ENCODE measurements at places on chromosomes 5 and 9.

DNA sequence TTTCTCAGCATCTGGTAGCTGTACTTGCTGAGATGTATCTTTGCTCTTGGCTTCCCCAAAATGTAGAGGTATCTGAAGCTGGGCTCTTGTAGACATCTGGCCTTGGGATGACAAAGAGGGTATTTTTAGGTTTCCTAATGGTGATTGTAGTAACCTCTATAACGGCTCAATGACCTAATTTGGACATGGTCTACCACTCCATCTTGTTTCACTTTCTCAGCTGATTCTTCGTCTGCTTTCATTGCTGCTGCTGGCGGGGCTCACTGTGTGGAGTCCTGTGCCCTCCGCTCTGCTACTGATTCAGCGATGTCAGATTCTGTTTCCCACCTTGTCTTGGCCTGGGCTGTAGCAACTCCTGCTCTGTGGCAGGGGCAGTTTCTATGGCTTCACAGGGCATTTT lies 12.7 kb upstream of the MARCHF11 start:
- no peak for DNase-seq

DNA sequence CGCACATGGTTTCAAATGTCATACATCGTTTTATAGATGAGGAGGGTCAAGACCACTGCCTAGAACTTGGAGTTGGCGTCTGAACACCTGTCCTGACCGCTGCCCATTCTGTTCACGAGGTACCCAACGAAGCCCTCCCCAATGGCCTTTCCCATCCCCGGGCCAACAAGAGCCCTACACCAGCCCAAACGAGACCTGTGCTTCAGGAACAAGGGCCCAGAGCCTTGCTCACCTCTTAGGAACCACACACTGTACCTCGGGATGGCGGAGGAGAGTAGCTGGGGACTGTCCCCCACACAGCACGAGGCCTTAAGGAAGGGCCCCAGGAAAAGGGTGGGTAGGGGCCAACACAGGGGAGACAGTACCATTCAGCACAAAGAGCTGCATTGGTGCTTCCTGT lies 3.0 kb downstream of the SURF6 start:
- DNase-seq = no peak

DNA sequence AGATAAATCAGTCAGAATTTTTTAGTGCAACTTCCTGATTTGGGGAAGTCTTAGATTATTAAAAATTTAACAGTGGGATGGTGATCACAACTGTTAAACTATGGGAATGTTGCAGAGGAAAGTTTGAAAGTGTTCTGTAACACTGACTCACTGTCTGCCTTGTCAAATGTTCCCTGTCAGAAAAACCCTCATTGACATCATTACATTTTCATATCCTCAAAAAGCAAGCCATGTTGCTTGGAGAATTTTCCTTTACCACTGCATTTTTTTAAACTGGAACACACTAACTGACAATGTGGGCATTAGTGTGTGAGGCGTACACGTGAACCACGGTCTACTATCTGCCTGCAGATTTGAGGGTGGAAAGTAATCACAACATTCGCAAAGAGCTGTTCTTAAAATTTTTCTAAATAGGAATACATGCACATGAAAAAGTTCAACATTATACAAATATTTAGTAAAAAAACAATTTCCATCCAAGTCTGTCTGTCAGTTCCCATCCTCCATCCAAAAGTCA lies 28.6 kb upstream of the IL7R start:
- DNase-seq = no peak

GRCh38 chr9:110916403-110916802 lies 121.9 kb downstream of the LPAR1 start:
- no peak for DNase-seq

All from smooth muscle cell of the brain vasculature (primary cell).